Sigmoid colon (tissue), 7 donors: ENCODE measurements at places on chromosomes 4 and X. TPM values are rescaled to one million over a fixed set of nuclear protein-coding genes. Genes with fewer than 3 reads are reported as not detected.

GABRQ gene
- not detected for total RNA-seq

PF4V1 gene
- not detected for total RNA-seq

ARSH gene
- not detected for total RNA-seq

GRCh38 chr4:151725087-151725486 is 35.7 kb downstream of the GATB start:
- DNase-seq, result no peak
- no peak overlapping the region for H3K4me3 ChIP-seq
- H3K4me1 ChIP-seq, result no peaks in the 10 kb centered on the region

- no peak for DNase-seq
- H3K27ac ChIP-seq, result no peak overlapping the region
- H3K36me3 ChIP-seq, result no peaks in the 10 kb centered on the region
Measured at GRCh38 chr4:74547042-74547441, 102.1 kb downstream of the AREG start.

DNA sequence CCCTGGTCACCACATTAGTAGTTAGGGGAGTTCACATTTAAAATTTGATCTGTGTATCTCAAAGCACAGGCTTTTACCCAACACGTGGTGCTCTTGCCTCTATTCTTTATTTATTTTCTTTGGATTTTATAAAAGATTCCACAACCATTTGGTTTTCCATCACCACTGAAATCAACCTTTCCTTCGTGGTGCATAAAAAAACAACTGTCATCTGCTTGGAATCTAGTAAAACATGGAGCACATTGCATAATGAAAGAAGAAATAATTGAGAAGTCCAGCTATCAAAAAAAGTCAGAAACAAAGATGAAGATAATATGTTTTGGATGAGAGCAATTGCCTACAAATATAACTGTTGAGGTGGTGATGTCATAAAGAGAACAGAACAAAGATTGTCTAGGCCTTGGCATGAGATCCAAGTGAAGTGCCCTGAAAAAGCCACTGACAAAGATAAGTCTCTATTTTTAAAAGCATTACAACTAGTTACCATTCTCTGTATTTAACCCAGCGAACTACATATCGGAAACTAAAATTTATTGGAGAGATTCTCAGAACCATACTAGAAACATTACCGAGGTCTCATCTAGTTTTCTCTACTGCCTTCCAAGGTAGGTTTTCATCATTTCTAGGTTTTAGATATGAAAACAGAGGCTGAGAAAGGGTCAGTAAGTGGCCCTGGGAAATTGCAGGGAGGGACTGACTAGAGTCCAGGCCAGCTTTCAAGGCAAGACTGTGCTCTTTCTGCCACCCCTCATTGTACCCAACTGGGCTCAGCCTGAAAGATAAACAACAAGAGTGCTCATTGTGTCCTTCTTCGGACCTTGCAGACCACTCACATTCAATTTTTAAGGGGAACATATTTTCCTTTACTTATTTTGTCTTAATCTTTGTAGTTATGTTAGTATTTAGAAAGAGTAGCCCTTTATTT is 127.3 kb downstream of the MAD2L1 start:
- H3K27ac ChIP-seq, result no peak overlapping the region
- no peak overlapping the region for H3K4me3 ChIP-seq
- DNase-seq, result no peak
- H3K36me3 ChIP-seq, result no peaks in the 10 kb centered on the region
- H3K4me1 ChIP-seq, result no peaks in the 10 kb centered on the region

GRCh38 chr4:106080376-106080775 is 185.1 kb downstream of the NPNT start:
- H3K4me3 ChIP-seq, result no peak overlapping the region
- peaks cover 28% of the 10 kb centered on the region for H3K36me3 ChIP-seq
- H3K27ac ChIP-seq, result no peak overlapping the region
- no peaks in the 10 kb centered on the region for H3K27me3 ChIP-seq
- DNase-seq, result no peak

- H3K36me3 ChIP-seq, result no peaks in the 10 kb centered on the region
- no peak overlapping the region for H3K4me3 ChIP-seq
- no peak overlapping the region for H3K27ac ChIP-seq
- no peaks in the 10 kb centered on the region for H3K27me3 ChIP-seq
- DNase-seq, result no peak
Measured at GRCh38 chrX:6151971-6152370, 76.7 kb downstream of the NLGN4X start.

GRCh38 chrX:131789664-131790063 is 233.4 kb upstream of the STK26 start:
- no peaks in the 10 kb centered on the region for H3K4me1 ChIP-seq
- H3K36me3 ChIP-seq, result no peaks in the 10 kb centered on the region
- DNase-seq, result no peak
- no peaks in the 10 kb centered on the region for H3K27me3 ChIP-seq
- no peak overlapping the region for H3K27ac ChIP-seq
- no peak overlapping the region for H3K4me3 ChIP-seq
